ENCODE measurements at places on chromosomes 12 and 14.

DNA sequence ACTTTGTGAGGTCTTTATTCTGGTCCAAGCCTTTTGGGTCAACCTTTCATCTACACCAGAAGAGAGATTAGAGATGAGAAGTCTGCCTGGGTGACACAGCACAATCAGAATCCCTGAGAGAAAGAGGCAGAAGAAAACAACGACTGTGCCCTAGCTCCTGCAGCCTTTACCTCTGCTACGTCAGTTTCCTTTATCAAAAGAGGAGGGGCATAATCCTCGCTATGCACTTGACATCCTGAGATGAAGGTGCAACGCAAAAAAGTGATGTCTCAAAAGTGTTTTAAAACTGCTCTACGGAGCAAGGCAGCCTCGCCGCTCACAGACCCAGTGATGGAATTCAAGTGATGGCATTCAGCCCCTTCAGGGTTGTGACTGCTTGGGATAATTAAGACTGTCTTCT lies 21.7 kb downstream of the ZDHHC22 start:
- DNase-seq, result no peak

GRCh38 chr12:127712561-127712960 lies 554.4 kb upstream of the TMEM132C start:
- no peak for DNase-seq

DNA sequence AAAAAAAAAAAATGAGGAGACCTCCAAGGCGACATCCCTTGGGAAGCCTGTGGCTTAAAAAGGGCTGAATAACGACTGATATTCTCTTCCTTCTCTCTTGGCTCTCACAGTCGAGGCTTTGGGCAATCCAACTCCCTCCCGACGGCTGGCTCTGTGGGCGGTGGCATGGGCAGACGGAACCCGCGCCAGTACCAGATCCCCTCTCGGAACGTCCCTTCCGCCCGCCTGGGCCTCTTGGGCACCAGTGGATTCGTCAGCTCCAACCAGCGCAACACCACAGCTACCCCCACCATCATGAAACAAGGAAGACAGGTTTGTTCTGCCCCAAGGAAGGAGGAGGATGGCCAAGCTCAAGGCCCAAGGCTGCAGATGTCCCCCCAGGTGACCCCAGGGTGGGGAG lies 127.8 kb downstream of the GCH1 start:
- no peak for DNase-seq

DNA sequence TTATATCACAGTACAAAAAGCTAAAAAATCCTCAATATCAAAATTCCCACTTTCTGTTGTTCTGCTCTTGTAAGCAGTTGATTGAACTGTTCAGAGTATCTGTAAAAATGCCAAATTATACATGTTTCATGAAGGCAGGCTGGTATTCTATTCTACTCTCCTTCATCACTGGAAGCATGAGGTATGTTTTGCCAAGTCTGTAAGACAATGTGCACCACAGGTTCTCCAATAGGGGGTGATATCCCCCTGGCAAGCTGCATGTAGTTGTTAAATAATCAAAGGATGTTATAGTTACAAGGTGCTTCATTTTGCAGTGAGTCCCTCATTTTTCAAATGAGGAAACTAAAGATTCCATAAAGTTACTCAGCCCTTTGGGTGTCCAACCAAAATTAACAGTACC lies 15.1 kb upstream of the NEK9 start:
- no peak for DNase-seq

DNA sequence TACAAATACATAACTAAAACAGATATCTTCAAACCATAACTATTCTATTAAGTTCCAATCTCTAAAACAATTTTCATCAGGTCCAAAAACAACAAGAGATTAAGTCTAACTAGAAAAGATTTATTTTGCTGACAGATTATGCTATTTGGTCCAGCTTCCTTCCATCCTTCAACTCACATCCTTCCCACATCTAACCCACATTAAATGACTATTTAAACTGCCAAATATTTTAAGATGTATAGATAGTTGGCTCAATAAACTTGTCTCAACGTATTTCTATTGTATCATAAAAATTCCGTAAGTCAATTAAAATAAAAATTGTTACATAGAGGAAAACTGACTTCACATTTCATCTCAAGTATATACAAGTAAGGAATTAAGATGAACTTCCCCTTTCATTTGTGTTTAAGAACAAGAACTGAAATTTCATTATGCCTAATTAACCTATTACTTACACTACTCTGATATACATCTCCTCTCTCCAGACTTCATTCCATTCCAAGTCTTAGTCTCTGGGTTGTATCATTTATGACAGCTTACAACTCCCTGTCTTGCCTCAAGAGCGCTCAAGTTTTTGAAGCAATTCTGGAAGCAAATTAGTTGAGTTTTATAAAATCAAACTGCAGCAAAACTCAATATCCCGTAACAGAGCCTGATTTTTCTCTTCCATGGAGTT lies 25.4 kb downstream of the PAWR start:
- no peak for DNase-seq

GRCh38 chr14:23661542-23661941 lies 25.4 kb downstream of the DHRS2 start:
- no peak for DNase-seq

DNA sequence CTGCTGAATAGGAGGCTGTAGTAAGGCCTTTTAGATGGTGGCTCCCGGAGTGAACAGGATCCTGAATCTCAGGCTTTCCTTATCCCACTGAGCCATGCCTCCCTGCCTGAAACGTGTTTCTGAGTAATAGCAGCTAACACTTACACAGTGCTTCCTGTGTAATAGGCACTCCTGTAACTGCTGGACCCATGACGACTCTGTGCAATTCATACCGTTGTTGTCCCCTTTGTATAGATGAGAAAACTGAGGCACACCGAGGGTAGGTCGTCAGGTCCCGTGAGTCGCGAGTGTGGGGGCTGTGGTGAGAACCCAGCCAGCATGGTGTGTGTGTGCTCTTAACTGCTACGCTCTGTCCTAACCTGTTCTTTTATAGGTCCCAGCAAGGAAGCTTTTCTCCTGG lies 193.6 kb downstream of the CACNA1C start:
- DNase-seq, result no peak

GRCh38 chr14:21894003-21894897 lies 220.6 kb upstream of the OR4E1 start:
- DNase-seq, result no peak

GRCh38 chr14:102821252-102821651 lies 44.0 kb downstream of the TRAF3 start:
- no peak for DNase-seq

- no peak for DNase-seq
Measured at GRCh38 chr14:68924186-68925158, 54.6 kb downstream of the ACTN1 start.

GRCh38 chr14:64821651-64822050 lies 58.1 kb downstream of the SPTB start:
- no peak for DNase-seq

GRCh38 chr12:46794593-46795190 lies 31.1 kb downstream of the SLC38A4 start:
- DNase-seq, result no peak

DNA sequence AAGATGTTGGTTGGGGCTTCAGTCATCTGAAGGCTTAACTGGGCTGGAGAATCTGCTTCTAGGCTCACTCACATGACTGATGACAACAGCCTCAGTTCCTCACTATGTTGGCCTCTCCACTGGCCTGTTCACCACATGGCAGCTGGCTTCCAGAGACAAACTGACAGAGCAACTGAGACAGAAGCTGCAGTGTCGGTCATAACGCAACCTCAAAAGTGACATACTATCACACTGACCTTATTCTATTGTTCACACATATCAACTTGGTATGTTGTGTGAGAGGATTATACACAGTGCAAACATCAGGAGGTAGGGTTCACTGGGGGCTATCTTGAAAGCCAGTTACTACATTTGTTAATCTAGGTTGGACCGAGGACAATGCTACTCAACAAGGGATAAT lies 92.9 kb downstream of the PAWR start:
- DNase-seq, result no peak

DNA sequence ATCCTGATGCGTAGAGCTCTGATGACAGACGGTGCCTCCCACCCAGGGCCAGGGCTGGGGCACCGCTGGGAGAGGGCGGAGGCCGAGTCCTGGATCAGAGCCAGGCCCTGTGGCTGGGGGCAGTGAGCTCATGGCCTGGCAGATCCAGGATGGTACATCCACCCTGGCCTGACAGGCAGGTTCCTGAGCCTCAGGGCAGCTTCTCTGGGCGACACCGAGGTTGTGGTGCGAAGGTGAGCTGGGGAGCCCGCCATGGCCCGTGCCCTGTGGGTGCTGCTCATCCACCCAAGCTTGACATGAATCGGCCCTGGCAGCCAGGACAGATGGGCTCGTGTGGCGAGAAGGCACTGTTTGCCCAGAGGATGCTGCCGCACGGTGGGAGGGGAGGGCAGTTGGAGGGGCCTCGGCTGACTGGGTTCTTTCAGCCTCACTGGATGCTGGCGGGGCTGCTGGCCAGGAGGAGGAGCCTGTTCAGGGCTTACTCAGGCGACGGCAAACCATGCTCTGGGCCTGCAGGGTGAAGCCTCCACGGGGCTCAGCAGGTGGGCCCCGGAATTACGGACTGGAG lies 16.6 kb downstream of the LRTM2 start:
- no peak for DNase-seq

- DNase-seq, result no peak
Measured at GRCh38 chr12:46839232-46839631, 13.4 kb upstream of the SLC38A4 start.

DNA sequence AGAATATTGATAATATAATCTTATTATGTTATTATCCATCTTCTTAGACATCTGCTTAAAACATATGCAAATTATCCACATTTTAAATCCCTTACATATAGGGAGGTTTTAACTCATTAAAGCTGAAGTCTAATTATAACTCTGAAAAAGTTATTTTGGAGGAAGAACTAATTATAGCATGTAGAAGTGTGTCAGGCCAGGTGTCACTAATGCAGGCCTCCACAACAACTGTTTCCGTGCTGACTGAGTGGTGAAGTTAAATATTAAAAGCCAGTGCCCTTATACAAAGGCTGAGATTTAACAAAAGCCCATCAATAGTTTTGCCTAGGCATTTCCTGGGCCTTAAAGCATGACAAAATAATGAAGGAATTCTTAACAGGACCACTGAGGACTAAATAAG lies 157.4 kb downstream of the LRRK2 start:
- no peak for DNase-seq

DNA sequence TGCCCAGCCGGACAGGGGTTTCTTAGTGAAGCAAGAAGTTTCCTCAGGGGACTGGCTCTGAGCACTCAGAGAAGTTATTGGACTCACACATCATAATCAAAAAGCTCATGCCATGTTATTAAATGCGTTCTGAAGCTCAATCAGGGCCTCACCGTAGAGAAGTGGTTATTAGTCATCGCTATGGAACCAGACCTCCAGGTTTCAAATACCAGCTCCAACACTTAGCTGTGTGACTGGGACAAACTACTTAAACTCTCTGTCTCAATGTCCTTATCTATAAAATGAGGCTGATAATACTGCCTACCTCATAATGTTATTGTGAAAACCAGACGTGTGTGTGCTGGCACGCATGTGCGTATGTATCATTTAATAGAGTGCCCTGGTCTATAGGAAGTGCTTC lies 7.3 kb downstream of the STAT6 start:
- no peak for DNase-seq

GRCh38 chr14:77980475-77981321 lies 180.8 kb downstream of the ADCK1 start:
- no peak for DNase-seq

DNA sequence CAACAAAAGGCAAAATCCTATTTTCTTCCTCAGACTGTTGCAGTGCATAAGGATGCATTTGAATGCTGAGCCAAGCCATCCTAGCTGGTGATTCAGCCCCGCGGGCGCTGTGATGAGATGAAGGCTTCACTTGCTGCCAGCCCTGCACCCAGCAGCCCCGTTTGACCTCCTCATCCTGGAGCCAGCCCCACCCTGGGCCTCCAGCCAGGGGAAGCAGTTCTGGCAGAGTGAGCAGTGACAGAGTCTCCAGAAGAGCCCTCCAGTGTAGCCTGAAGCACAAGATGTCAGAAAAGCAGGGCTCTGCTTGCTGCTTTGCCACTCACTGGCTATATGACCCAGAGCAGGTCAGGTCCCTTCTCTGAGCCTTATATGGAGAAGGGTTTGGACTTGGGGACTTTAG lies 96.2 kb upstream of the HSPB8 start:
- DNase-seq, result no peak

DNA sequence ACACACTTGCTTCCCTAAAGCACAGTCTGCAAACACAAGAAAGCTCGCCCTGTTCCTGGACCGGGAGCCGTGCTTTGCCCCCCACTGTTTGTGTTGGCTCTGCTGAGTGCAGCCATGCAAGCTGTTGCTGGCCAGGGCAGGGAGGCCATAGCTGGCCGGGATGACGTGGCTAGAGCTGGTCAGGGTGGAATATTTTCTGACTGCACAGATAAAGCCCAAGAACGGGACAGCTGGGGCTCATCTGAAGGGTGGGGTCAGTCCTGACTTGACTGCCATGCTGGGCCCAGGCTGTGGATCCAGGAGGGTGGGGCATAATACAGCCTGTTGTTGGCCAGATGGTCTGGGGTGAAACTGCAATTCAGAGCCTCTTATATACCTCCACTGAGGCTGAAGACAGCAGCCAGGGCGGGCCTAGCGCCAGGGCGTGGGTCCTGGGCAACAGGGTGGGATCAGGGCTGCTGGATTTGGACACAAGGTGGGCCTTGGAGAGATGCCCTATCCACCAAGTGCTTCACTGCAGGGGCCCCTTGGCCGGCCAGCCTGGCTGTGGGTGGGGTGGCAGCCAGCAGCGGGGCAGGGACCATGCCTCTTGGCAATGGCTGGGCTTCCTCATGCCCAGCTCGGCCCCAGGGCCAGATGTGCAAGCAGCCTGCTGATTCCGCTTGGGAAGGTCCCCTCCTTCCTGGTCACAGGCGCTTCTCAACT lies 14.8 kb downstream of the KMT5A start:
- DNase-seq, result no peak

GRCh38 chr14:24335461-24336171 lies 745 bp upstream of the ADCY4 start:
- no peak for DNase-seq

GRCh38 chr14:74213907-74214803 lies 25.1 kb upstream of the VSX2 start:
- no peak for DNase-seq

DNA sequence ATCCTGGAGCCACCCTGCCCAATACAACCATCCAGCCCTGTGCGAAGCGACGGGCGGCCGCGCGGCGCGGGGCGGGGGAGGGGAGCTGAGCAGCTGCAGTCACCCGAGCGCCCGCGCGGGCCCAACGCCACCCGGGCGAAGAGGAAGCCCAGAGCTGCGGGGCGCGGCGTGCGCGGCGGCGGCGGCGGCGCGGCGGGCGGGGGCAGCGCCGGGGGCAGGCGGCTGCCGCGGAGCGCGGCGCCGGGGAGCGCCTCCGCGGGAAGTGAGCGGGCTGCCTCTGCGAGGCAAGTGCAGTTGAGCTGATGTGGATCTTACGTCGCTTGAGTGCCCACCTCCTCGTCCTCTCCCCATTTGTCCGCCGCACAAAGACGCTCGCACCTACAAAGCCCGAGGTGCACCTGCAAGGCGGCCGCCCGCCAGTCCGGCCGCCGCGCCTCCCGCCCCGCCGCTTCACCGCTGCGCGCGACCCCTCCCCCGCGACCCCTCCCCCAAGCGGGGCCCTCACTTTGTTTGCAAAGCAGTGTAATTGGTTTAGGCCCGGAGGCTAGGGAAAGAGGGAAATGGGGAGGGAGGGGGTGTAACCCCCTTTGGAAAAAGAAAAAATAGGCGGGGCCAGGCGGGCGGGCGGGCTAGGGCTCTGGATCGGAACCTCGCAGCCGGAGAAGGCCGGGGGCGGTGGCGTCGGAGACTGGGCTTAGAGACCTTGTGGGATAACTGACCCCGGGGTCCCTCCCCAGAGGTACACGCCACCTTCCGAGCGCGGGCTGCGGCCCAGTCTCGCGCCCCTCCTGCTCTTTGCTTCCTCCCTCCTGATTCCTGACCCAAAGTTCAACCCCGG lies at the start of the genes FOXA1 and TTC6:
FOXA1 (minus strand) TSS at position 279 of the 838 bp plus-strand sequence; CDS start at position 2, 277 bp downstream.
TTC6 (plus strand) TSS at position 659 of the 838 bp plus-strand sequence. CDS start 26,436 bp downstream, outside the sequence.
- DNase-seq, result no peak

Data from NCI-H226 (cell line).